ENCODE measurements at places on chromosomes 12 and 14.

GRCh38 chr14:30243805-30244204, 315.2 kb upstream of the G2E3 start:
- H3K4me1 ChIP-seq = no peaks in the 10 kb centered on the region
- no peak for DNase-seq
- H3K36me3 ChIP-seq = no peaks in the 10 kb centered on the region
- H3K4me3 ChIP-seq = no peak overlapping the region

DNA sequence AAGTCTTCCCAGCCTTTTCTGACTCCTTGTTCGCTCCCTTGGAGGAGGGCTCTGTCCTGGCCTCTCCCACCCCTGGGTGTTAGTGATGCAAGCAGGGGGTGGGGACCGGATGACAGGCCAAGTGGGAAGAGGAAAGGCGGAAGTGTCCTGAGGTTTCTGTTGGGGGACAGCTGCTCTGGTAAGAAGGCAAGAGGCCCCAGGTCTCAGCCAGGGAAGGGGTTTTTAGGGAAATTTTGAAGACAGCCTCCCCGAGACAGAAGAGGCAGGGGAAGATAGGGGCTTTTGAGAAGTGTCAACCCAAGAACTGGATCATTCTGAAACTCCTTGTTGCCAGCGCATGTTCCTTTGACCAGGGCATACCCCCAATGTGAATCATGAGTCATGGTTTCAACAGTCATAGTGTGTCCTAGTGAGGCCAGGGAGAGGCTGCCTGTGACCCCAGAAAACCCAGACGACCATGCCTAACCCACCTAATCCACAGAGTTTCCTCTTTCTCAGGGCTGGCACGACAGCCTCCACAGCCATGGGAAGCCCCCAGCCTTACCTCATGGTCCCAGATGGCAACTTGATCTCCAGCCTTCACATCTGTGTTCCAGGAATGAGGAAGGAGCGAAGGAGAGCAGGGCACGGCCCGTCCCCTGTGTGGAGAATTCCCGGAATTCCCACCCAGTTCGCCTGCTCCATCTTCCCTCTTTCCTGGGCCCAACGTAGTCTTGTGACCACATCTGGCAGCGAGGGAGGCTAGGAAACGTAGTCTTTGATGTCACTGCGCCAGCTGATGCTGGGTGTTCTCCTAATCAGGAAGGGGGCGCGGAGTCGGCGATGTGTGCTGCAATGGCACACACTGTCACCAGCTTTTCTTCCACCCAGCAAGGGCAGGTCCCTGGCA, 4.9 kb upstream of the GPR132 start:
- peak overlapping the region; percentile 89 for H3K27ac ChIP-seq
- DNase-seq = peak; percentile 82
- peaks cover 59% of the 10 kb centered on the region for H3K4me1 ChIP-seq
- peaks cover 3% of the 10 kb centered on the region for H3K27me3 ChIP-seq
- H3K36me3 ChIP-seq = no peaks in the 10 kb centered on the region

- peaks cover 13% of the 10 kb centered on the region for H3K36me3 ChIP-seq
- H3K27ac ChIP-seq = no peak overlapping the region
- DNase-seq = no peak
- H3K4me1 ChIP-seq = peaks cover 30% of the 10 kb centered on the region
- no peak overlapping the region for H3K4me3 ChIP-seq
Measured at GRCh38 chr14:103442288-103442687, 57.1 kb downstream of the MARK3 start.

- H3K4me1 ChIP-seq = peaks cover 6% of the 10 kb centered on the region
- H3K27ac ChIP-seq = no peak overlapping the region
- peaks cover 4% of the 10 kb centered on the region for H3K27me3 ChIP-seq
- no peak overlapping the region for H3K4me3 ChIP-seq
Measured at GRCh38 chr12:114817571-114818425, 133.8 kb upstream of the TBX3 start.

GRCh38 chr14:91869556-91869955, 2.2 kb upstream of the TC2N start:
- peak overlapping the region; percentile 55 for H3K4me3 ChIP-seq
- H3K27ac ChIP-seq = peak overlapping the region; percentile 86
- H3K36me3 ChIP-seq = peaks cover 1% of the 10 kb centered on the region
- H3K27me3 ChIP-seq = no peaks in the 10 kb centered on the region

DNA sequence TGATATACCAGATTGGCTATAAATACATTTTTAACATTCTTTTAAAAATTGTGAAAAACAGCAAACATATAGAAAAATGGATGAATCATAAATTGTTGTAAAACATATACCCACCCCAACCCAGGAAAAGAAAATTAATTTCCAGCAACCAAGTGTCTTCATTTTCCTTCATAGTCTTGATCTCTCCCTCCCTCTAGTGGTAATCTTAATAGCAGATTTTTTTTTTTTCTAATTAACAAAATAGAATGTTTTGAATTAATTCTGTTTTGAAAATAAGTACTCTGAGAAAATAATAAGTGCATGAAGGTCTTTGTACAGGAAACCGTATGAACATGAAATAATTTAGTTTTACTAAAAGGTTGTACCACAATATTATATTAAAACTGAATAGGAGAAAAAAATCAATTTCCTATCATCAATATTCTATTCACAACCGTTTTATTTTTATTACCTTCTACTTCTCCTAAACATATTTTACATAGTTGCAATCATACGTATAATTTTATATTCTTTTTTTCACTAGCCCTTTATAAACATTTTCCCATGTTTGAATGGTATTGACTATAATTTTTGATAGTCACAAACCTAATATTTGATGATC, 7.0 kb downstream of the ETNK1 start:
- H3K27me3 ChIP-seq = no peaks in the 10 kb centered on the region
- no peak overlapping the region for H3K27ac ChIP-seq
- H3K4me3 ChIP-seq = no peak overlapping the region
- H3K36me3 ChIP-seq = peaks cover 25% of the 10 kb centered on the region

- H3K36me3 ChIP-seq = peaks cover 4% of the 10 kb centered on the region
Measured at GRCh38 chr12:25058012-25058411, 109.1 kb upstream of the BCAT1 start.

GRCh38 chr14:96658611-96659010, 138.6 kb upstream of the VRK1 start:
- H3K4me3 ChIP-seq = no peak overlapping the region
- H3K27me3 ChIP-seq = peaks cover 26% of the 10 kb centered on the region
- no peak overlapping the region for H3K27ac ChIP-seq
- no peaks in the 10 kb centered on the region for H3K4me1 ChIP-seq
- DNase-seq = no peak
- H3K36me3 ChIP-seq = peaks cover 6% of the 10 kb centered on the region

DNA sequence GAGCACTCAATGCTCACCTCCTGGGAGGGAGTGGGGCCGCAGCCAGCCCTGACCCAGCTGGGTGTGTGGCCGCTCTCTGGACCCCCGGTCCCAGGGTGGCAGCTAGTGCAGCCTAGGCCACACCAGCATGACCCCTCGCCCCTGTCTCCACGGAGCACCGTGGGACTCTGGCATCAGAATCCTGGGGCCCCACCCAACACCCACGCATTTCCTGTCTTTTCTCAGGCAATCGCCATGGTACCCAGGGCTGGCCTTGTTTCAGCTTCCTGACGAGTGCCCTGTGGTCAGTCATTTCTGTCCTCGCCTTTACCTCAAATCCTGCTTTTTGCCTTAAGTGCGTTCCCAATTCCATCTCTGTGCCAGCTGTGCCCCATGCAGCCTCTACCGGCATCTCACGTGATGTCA, 15.9 kb downstream of the PACS2 start:
- H3K36me3 ChIP-seq = no peaks in the 10 kb centered on the region
- H3K27ac ChIP-seq = no peak overlapping the region
- peaks cover 26% of the 10 kb centered on the region for H3K4me1 ChIP-seq
- no peaks in the 10 kb centered on the region for H3K27me3 ChIP-seq
- DNase-seq = peak; percentile 48
